ENCODE measurements at places on chromosomes 4 and X.

DNA sequence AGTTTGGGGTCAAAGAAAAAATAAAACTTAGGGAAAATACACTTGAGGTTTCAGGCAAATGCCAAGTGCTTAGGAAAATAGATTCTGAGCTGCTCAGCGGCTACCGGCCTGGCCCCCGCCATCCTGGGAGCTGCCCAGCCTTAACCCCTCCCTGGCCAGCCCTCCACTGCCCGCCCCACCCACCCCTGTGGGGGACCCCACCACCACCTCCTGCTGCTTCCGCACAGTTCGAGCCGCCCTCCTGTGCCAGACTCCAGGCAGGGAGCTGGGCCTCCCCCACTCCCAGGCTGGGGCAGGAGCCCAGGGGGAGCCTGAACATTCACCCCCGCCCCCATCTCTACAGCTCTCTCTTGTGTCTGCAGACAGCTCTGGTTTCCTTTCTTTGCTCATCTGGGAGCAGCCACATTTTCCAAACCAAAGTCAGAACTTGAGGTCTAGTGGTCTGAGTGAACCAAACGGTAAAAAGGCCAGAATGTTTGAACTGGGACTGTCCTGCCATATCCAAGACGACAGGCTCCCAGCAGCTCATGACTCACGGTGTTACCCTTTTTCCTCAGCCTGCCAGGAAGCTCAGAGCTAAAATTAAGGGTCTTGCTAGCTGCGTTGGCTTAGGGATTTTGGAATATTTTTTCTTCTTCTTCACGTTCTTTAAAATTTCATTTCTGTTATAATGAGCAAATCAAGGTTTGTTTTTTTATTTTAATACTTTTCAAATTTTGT, 4.7 kb upstream of the FGFR3 start:
- DNase-seq: no peak

DNA sequence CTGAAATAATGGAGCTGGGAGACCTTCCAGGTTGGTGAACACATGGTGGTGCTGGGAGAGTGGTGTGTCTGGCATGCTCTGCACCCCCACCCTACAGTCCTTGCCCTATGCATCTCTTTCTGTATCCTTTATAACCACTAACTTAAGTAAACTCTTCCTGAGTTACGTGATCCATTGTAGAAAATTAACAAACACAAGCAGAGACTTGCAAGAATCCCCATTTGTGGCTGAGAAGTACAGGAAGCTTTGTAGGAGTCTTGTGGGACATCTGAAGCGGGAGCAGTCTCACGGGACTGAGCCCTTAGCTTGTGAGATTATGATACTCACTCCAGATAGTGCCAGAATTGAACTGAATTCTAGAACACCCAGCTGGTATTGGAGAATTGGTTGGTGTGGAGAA, 14.3 kb upstream of the FAM13A start:
- no peak for DNase-seq

DNA sequence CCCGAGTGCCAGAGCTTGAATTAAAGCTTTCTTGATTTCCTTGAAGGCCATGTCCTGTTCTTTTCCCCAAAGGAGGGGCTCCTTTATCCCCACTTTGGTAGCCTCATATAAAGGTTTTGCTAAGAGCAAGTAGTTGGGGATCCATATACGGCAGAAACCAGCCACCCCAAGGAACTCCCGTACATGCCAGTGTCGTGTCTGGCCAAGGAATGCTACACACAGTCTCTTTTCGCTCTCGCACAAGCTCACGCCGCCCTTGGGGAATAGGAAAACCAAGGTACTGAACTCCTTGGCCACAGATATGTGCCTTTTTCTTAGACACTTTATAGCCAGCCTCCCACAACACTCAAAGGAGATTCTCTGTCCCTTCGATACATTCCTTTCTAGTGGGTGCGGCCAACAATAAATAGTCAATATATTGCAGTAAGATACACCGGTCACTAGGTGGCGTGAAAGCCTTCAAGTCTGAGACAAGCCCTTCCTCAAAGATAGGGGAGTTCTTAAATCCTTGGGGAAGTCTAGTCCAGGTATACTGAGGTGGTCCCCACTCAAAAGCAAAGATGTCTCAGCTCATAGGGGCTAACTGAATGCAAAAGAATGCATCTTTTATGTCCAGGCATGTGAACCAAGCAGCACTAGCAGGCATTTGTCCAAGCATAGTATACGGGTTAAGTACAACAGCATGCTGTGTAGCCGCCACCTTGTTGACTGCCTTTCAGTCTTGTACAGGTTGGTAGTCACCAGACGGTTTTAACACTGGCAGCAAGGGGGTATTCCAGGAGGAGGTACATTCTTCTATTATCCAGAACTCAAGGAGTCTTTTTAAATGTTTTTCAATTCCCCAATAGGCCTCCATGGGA, 57.8 kb upstream of the XAGE1B start:
- no peak for DNase-seq

- no peak for DNase-seq
Measured at GRCh38 chrX:155715141-155715540, 102.4 kb upstream of the TMLHE start.

GRCh38 chr4:74755486-74755885, 38.8 kb downstream of the BTC start:
- DNase-seq: no peak

GRCh38 chr4:1198098-1198844, 25.9 kb upstream of the SPON2 start:
- no peak for DNase-seq

DNA sequence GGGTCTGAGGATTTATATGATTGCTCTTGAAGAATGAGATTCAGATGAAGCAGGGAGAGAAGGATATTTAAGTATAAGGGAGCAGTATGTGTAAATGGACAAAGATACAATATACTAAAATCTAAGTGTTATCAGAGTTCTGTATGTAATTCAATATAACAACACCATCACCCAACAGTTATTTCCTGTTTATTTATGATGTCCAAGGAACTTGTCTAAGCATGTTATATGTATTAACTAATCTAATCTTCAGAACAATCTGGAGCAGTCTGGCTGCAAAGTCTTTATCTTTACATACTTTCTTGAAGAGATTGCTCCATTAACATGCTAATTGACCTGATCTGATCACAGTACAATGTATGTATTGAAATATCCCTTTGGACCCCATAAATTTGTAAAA, 203.8 kb upstream of the WDFY3 start:
- DNase-seq: no peak

DNA sequence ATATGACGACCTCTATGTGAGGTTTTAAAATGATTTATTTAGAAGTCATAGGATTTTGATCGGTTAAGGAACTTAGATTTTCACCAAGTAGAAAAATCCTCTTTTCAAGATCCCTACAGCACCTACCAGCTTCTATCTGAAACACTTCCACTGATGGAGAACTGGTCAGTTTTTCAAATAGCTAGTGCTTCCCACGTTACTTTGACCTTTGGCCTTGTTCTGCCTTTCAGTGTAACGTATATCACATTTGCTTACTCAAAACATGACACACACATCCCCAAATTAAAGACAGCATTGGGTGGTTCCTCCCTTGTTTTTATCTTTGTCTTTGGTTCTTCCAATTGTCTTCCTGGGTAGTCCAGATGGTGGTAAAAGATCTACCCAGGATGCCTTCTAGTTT, 6.6 kb downstream of the LNX1 start:
- no peak for DNase-seq

- no peak for DNase-seq
Measured at GRCh38 chr4:164892018-164892417, 15.0 kb downstream of the APELA start.

- no peak for DNase-seq
Measured at GRCh38 chrX:31550158-31550557, 478.3 kb upstream of the FTHL17 start.

GRCh38 chr4:12723849-12724447, 760.2 kb downstream of the RAB28 start:
- DNase-seq: no peak

DNA sequence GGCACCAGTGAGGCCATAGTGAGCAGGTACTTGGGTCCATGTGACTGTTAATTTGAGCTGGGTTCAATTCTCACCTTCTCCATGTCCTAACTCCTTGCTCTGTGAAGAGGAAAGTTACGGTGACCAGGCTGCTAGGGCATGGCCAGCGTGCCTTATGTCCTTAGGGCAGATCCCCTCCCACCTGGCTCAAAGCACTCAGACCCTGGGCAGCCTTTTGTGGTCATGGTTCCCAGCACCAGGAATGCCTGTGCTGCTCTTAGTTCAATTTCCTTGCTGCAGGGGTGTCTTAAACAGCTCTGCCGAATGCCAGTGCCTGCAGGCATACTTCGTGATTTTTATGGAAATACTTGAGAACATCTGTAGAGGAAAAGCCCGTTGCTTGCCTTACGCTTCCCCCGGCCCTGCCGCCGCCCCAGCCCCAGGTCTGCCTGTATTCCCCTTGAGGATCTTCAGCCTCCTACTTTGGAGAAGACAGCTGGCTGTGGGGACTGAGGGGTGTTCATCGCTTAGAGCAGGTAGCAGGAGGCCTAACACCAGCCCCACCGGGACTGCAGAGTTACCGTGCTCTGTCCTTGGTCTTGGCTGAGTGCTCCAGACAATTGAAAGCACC, 3.1 kb upstream of the CDK16 start:
- no peak for DNase-seq

- no peak for DNase-seq
Measured at GRCh38 chr4:73053974-73054480, 15.5 kb downstream of the COX18 start.

GRCh38 chr4:138205531-138206233, 36.5 kb downstream of the SLC7A11 start:
- DNase-seq: no peak

DNA sequence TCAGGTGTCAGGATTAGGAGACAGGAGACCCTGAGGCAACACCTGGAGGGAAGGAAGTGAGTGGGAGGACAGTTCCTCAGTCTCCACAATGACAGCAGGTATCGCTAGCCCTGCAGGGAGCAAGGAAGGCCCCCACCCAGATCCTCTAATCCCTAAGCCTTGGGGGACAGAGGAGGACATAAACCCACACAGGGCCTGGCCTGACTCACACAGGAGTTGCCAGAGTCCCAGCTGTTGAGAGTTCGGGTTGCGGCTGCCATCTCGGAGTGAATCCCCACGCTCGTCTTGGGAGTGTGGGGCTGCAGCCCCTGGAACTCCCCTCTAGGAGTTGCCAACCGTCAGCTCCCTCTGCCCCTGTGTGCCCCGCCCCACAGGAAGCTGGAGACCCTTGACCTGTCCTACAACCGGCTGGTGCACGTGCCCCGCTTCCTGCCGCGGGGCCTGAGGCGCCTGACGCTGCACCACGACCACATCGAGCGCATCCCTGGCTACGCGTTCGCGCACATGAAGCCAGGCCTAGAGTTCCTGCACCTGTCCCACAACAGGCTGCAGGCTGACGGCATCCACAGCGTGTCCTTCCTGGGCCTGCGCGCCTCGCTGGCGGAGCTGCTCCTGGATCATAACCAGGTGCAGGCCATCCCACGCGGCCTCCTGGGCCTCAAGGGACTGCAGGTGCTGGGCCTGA, 9.2 kb upstream of the BGN start:
- DNase-seq: no peak

GRCh38 chrX:28639451-28639850, 52.2 kb downstream of the IL1RAPL1 start:
- DNase-seq: no peak

DNA sequence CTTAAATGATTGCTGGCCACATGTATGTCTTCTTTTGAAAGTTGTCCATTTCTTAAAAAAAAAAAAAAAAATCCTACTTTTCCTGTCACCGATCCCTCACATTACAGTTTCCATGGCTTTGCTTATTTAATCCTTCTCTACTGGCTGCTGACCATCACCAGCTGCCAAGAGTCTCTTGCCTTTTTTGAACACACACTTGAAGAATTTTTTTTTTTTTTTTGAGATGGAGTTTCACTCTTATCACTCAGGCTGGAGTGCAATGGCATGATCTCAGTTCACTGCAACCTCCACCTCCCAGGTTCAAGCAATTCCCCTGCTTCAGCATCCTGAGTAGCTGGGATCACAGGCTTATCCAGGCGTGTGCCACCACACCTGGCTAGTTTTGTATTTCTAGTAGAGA, 134.0 kb downstream of the ANXA5 start:
- DNase-seq: no peak

DNA sequence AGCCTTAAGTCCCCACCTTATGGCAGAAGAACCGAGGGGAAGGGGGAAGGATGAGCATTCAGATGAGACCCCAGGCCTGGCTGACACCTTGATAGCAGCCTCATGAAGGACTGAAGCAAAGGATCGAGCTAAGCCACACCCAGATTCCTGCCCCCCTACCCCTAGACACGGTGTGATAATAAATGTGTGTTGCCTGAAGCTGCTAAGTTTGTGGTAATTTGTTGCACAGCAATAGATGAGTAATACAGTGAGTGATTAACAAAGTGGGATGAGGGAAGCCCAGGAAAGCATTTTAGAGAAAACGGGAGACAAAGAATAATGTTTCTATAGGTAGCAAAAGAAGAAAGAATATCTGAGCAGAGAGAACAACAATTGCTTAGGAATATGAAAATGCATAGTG, 404.2 kb downstream of the MID1IP1 start:
- DNase-seq: no peak

GRCh38 chrX:16205840-16206239, 38.6 kb downstream of the MAGEB17 start:
- no peak for DNase-seq

- DNase-seq: no peak
Measured at GRCh38 chr4:165053645-165054044, at the start of gene TRIM75. TRIM75 (plus strand) TSS chr4:165053866; CDS start chr4:165059148, 5,282 bp downstream.

- no peak for DNase-seq
Measured at GRCh38 chr4:5881340-5881739, 11.5 kb downstream of the CRMP1 start.

DNA sequence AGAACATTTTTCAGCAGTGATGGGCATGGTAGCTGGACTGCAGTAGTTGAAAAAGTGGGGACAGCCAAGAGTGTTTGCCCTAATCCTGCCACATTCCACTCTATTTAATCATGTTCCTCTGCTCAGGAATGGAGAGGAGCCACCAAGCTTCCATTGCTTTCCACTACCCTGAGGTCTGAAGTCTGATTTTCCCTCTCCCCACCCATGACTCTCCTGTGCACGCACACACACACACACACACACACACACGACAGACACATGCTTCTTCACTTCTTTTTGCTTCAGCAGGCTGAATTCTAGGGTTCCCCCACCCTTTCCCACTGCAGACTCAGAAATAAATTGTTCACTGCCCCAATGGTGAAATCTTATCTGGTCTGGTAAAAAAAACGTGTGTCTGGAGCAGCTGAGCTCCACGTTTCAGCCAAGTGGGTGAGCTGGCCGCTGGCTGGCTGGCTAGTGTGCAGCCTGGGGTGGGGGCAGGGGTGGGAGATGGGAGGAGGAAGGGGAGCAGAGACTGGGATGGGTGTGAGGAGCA, 142.7 kb upstream of the NALF2 start:
- no peak for DNase-seq

DNA sequence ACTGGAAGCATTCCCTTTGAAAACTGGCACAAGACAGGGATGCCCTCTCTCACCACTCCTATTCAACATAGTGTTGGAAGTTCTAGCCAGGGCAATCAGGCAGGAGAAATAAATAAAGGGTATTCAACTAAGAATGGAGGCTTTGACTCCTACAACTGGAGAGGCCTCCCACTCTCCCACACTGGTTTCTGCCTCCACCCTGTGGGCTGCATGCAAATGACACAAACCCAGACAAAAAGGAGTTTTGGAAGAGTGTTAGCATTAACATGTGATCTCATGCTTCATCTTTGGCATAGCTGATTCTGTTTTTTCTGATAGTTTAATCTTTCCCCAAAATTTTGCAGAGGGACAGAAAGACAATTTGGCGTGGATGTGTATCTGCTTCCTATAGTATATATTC, 80.8 kb upstream of the IQCM start:
- no peak for DNase-seq
